Activated CD8-positive, alpha-beta memory T cell treated with anti-CD3 and anti-CD28 coated beads, Interleukin-2, amount 10 ng/mL, durations not matched to agents 7 days and 5 days (primary cell): ENCODE measurements at places on chromosomes 2 and 18.
A peak's percentile ranks its signal among the peaks of the same experiment; 100 is the strongest.

GRCh38 chr18:8358033-8358765, 251.0 kb upstream of the RAB12 start:
- DNase-seq = no peak

DNA sequence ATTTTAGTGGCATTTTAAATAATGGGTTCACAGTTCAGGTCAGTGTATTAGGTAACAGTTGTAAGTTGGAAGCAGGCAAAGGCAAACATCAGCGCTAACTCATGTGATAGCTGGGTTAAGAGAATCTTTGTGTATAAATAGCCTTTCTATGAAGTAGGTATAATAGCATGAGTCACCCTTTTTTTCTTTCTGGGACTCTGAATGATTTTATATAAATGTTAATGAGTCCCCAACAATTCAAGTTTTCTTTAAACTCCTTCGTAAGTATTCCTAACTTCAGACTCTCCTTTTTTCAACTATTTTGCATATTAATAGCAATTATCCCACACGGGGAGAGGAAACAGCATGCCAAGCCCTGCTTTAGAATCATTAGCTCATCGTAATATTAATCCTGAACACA, 384.3 kb downstream of the PIK3C3 start:
- no peak for DNase-seq

GRCh38 chr2:45700407-45701013, 49.0 kb downstream of the PRKCE start:
- no peak for DNase-seq

DNA sequence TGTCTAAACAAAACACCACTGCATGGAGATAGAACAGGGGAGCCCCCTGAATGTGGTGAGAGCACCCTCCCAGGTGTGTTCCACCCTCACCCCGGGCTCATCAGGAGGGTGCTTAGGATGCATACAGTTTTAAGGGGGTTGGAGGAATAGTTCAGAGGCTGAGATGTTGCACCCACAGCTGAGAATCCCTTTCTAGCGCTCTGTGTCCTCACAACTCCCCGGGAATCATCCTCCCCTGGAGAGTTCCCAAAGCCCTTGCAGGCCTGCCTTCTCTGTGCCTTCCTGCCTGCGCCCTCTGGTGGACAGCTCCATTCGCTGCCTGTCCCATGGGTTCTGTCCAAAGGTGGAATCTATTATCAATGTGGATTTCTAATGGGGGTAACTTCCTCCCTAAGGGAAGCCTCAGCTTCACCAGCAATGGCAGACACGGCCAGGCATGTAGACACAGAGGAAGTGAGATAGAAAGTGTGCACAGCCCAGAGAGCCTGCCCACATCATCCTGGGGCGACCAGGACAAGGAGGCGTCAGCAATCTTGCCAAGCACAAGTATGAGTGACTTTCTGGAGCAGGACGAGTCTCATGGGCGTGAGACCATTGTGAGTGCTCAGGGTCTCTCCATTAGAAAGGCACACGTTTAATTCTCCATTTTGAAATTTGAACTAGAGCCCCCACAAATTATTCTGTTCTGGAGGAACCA, 1.2 kb upstream of the UGT1A5 start:
- DNase-seq = peak; percentile 78

DNA sequence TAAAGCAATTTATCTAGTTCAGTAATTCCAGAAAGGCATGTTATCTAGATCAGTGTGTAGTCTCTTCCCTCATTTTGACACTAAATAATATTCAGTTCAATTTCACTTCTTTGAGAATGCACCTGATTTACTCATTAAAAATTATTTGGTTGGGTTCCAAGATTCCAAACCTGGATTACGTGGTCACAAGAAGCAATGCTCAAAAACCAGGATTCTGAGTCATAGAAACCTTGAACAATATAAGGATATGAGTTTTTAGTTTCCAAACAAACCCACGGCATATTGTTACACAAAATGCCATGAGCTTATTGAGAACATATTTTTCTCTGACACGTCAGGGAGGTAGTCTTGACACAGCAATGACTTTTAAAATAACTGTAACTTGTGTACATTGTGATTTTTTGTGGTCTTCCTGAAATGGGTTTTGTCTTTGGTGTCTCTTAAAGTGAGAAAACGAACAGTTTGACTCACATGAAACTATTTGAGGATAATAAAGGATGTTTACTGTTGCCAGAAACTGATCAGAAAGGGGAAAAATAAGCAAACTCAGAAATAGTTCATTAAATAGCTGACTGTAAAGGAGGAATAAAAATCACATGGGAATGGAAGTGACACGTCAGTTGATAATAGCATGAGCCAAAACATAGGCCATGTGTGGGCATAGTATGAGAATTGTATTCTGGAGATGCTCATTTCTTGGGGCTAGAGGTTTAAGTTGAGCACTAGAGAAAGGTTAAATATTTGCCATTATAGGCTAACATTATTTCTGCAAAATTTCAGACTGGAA, 617.7 kb upstream of the CDH2 start:
- DNase-seq = no peak

GRCh38 chr18:4084382-4084900, 370.7 kb downstream of the DLGAP1 start:
- no peak for DNase-seq

DNA sequence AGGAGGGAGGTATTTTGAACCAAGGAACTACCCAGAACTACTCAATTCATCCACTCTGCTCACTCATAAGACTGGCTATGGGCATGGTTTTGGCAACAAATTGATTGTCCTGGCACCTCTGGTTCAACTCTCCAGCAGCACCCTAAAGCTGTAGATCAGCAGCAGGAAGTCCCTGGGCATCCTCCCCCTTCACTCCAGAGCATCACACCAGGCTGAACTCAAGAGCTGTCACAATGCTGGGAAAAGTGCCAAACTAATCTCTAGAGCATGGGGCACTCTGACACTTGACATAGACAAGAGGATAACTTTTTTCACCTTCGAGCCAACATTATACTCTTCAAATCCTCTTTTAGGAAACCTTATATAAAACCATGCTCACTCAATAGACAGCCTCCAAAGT, 154.1 kb upstream of the RBBP8 start:
- DNase-seq = no peak

- DNase-seq = no peak
Observed at GRCh38 chr2:53629001-53629400, 138.6 kb upstream of the CHAC2 start.

DNA sequence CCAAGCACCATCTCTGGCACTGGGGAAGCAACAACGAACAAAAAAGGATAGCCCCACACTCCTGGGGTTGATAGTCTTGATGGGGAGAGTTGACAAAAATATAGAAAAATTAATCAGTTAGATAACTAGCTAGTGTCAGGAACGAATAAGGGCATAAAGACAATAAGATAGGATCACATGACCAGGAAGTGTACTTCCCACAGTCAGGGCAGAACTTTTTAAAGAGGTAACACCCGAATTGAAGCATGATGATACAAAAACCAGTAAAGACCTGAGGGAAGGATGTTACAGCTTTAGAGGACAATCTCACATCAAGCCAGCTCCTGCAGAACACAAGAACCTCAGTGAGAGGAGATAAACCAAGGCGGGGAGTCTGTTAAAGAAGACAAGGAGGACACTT, 295.4 kb upstream of the CRIM1 start:
- DNase-seq = no peak

DNA sequence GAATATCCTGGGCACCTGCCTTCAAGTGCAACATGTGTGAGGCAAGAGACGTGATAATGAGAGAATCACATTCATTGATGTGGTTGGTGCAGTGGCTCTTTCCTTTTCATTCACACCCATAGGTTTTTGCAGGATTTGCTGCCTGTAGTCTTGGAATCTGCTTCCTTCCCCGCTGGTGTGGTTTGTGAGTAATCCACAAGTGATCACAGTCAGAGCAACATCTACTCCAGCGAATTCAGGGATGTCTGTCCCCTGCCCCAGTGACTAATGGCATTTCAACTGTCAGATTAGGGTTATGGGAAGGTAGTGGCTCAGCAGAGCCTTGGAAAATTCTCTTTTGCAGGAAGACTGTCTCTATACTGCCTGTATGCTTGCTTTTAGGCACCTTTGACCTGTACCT, 225.5 kb upstream of the RBMS1 start:
- DNase-seq = no peak

DNA sequence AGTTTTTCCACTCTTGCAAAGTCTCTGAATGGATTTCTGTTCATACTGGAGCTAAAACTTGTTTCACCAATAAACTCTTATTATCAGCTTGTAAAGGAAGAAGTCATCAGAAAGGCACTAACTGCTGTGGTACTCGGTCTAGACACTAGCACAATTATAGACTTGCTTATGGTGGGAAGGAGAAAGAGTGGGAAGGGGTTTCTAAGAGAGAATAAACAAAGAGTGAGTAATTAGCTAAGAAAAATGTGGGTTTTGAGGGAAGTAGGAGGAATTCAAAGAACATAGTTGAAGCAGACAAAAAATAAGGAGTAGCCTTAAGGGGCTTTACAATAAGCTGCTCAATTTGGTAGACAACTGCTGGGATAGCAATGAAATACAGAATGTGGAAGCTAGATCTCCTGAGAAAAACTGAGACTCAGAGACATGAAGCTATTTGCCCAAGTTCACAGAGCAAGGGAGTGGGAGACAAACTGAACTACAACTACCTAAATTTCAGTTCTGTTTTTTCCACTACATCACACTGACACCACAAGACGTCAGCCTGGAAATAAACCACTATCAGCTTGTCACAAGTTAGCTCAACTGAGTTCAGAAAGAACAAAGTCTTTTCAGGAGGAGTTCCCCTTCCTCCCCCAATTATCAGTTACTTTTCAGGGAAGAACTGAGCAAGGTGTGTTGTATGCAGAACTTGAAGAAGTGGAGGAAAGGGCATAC, 59.7 kb downstream of the MAP4K3 start:
- peak; percentile 43 for DNase-seq

GRCh38 chr2:143702931-143703330, 573.7 kb downstream of the ARHGAP15 start:
- DNase-seq = no peak

DNA sequence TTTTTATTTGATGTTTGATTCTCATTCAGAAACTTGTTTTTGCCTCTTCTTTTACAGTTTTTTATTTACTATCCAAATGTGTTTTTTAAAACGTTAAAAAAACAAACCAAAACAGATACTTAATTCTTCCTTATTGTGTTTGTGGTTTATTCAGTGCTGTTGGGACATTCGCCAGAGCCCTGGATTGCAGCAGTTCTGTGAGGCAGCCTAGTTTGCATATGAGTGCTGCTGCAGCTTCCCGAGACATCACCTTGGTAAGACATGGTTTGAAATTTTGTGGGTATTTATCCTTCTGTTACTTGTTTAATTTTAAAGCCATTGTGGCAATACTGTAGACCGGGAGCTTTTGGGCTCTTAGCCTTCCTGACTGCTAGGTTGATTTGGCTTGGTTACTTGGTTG, 91.2 kb downstream of the MTA3 start:
- DNase-seq = no peak

GRCh38 chr2:71597756-71598155, 144.4 kb downstream of the DYSF start:
- no peak for DNase-seq

DNA sequence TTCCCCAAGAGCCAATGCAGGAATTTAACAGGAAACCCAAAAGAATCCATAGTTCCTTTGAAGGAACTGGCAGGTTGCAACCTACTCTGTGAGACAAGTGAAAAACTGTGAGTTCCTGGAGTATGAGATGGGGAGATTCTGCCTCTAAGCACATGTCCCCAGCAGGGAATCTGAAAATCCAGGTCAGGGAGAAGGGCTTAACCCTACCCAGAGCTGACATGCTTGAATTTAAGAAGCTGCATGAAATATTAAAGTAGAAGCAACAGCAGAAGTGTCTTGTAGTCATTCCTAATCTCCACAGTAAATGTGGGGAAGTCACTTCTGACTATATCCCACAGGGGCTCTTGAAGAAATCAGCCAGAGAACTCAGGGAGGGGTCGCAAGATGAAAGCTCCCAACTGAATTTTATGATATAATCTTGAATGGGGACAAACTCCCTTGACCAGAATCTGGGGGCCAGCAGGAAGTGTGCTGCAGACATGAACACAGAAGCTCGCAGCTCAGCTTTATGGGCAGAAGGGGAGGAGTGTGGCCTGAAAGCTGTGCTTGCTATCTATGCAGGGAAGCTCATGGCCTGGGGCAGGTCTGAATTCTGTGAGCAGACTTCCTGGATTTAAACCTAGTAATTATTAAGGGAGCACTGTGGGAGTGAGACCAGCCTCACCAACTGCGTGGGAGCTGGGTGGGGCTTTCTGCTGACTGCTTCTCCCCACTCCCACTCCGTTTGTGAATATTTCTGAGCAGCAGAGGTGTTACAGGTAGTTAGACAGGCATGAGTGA, 184.1 kb upstream of the KYNU start:
- no peak for DNase-seq

DNA sequence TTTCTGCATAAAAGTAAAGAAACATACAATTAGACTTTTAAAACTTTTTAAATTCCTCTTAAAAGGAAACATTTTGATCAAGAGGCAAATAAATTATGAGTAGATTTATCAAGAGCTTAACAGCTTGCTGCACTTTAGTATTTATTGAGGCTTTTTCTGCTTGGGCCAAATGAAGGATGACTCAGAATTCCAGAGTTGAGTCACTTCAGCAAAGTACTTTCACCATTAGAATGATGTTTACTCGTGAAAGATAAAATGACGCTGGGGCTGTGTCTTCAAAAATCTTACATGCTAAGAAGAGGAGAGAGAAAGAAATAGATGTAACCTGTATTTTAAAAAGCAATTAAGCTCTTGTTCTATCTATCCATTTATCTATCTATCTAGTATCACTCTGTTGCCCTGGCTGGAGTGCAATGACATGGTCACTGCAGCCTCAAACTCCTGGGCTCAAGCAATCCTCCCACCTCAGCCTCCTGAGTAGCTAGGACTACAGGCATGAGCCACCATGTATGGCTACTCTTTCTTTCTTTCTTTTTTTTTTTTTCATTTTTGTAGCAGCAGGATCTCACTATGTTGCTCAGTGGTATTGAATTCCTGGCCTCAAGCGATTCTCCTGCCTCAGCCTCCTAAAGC, 75.3 kb upstream of the RIOK3 start:
- DNase-seq = no peak
